Activated T-helper 1 cell treated with anti-CD3 and anti-CD28 coated beads, Interleukin-12 subunit alpha, Interleukin-12 subunit beta, Interleukin-2, Interleukin-4 antibody, amounts not matched to agents 30 ng/mL and 10 ng/mL and 1 ng/mL, durations not matched to agents 14 hours and 24 hours and 36 hours (primary cell): ENCODE measurements at places on chromosomes 2 and 18. TPM values are rescaled to one million over a fixed set of nuclear protein-coding genes. Genes with fewer than 3 reads are reported as not detected.

Gene THSD7B
- not detected in 2 replicates for total RNA-seq

Gene RNF125
- total RNA-seq = 32.2 and 34.6 TPM in 2 replicates

- H3K36me3 ChIP-seq = peaks cover 17% of the 10 kb centered on the region
- DNase-seq = no peak
- H3K4me1 ChIP-seq = peaks cover 62% of the 10 kb centered on the region
- no peak overlapping the region for H3K27ac ChIP-seq
- no peaks in the 10 kb centered on the region for H3K27me3 ChIP-seq
Observed at GRCh38 chr18:35050705-35051195, 9.5 kb downstream of the MAPRE2 start.

- no peaks in the 10 kb centered on the region for H3K4me1 ChIP-seq
- no peak for DNase-seq
- H3K36me3 ChIP-seq = no peaks in the 10 kb centered on the region
- H3K27ac ChIP-seq = no peak overlapping the region
Observed at GRCh38 chr2:75007819-75008218, 49.4 kb downstream of the POLE4 start.

- no peak overlapping the region for H3K27ac ChIP-seq
- H3K4me1 ChIP-seq = no peaks in the 10 kb centered on the region
- H3K4me3 ChIP-seq = no peak overlapping the region
- no peak for DNase-seq
- H3K27me3 ChIP-seq = no peaks in the 10 kb centered on the region
Observed at GRCh38 chr2:150404147-150404546, 83.3 kb downstream of the RND3 start.

DNA sequence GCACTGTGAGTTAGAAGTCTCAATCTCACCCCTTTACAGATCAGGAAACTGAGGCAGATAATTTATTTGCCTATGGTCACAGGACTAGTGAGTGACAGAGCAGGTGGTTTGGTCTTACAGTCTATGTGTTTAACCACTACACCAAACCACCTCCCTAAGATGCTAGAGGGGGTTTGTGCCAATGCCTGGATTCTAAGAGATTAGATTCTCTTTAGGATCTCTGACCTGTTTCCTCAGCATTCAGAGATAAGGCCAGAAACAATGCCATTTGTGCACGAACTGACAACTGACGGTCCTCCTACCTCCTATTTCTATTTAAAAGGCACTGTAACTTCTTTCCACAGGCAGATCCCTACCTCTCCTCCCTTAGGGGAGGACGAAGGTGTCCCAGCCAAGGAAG lies 2.3 kb upstream of the SLC20A1 start:
- peaks cover 39% of the 10 kb centered on the region for H3K36me3 ChIP-seq
- H3K4me3 ChIP-seq = peak overlapping the region; percentile 92
- H3K27me3 ChIP-seq = peaks cover 1% of the 10 kb centered on the region
- no peak for DNase-seq
- H3K27ac ChIP-seq = no peak overlapping the region

Gene CD8B2
- 0.37 and 0.54 TPM in 2 replicates for total RNA-seq

DNA sequence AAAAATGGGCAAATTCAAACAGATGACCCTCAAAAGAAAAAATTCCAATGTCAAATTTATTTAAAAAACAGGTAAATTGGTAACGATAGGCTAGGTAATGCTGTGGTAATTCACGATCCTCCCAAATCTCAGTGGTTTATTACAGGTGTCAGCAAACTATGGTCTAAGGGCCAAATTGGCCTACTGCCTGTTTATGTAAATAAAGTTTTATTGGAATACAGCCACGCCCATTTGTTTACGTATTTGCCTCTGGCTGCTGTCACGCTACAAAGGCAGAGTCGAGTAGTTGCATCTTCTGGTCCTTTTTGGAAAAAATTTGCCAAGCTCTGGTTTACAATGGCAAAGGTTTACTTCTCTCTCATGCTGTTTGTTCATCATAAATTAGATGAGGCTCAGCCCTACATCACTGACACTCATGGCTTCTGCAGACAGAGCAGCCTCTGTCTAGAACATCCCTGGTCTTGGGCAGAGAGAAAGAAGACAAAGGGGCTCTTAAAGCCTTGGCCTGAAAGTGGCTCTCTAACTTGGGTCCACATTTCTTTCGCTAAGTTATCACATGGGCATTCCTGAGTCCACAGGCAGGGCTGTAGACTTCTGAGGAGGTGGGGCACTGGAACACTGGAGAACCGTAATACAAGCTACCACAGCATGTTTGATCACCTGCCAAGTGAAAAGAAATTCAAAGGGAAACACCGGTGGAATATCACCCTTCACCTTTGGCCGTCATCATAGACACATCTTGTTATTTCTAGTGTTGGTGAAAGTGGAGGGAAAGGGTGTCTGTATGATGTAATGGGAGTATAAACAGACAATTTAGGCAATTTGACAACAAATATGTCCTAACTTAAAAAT lies 34.8 kb downstream of the SP110 start:
- H3K27me3 ChIP-seq = no peaks in the 10 kb centered on the region
- no peak overlapping the region for H3K27ac ChIP-seq
- H3K36me3 ChIP-seq = peaks cover 69% of the 10 kb centered on the region
- no peak overlapping the region for H3K4me3 ChIP-seq

Gene DAW1
- not detected in 2 replicates for total RNA-seq

DNA sequence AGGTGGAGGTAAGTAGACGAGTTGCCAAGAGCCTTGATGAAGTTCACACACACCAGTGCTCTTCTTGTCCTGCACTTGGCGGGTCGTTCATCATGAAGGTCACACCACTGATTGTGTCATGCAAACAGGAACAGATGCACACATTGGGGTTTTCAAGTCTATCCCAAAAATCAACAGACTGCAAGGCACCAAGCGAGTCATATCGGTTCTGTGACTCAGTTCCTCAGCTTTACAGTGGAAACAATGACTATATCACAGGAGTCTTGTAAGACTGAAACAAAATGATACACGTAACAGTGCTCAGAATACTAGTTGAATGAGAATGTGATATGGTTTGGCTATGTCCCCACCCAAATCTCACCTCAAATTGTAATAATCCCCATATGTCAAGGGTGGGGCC lies 526.9 kb upstream of the ID2 start:
- H3K27ac ChIP-seq = peak overlapping the region; percentile 90
- H3K4me3 ChIP-seq = no peak overlapping the region
- peaks cover 5% of the 10 kb centered on the region for H3K36me3 ChIP-seq

DNA sequence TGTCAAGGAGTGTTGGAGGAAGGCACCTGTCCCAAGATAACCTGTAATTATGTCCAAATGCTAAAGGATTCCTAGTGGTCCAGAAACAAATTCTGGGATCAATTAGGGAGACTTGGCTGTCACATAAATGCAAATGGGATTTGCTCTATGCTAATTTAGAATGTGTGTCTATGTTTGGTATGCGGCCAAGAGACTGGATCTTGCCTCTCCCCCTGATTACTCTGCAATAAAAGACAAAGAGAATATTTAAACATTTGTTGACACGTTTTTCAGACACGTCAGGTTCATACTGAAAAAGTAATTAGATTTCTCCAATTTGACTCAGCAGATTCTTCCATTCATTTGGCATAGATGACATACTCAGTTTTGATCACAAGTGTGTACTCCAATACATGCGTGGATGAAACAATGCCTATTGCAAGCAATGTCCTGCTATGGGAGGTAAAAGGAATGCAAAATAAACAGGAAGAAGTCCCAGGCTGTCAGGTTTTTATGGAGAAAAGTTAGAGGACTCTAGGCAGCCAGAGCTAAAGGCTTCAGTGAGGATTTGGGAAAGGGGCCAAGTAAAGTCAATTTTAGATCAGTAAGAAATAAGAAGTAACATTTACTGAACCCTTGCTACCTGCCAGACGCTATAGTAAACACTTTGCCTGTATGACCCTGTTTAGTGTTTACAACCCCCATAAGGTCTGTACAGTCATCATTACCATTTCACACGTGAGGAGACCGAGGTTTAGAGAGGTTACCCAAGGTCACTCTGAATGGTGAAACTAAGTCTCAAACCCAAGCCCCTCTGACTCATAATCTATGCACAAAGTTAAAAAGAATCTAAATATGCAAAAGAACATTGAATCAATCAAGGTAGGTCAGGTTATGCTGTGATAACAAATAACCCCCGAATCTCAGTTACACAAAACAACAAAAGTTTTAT lies 7.8 kb downstream of the ANTXR1 start:
- no peak overlapping the region for H3K4me3 ChIP-seq
- DNase-seq = no peak
- no peak overlapping the region for H3K27ac ChIP-seq
- H3K27me3 ChIP-seq = peaks cover 26% of the 10 kb centered on the region

DNA sequence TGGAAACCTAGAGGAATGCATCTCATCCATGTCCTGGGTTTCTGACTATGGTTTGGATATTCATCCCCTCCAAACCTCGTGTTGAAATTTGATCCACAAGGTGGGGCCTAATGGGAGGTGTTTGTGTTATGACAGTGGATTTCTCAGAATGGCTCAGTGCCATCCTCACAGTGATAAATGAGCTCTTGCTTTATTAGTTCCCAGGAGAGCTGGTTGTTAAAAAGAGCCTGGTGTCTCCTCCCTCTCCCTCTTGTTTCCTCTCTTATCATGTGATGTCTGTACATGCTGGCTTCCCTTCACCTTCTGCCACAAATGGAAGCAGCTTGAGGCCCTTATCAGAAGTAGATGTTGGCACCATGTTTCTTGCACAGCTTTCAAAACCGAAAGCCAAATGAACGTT lies 424.3 kb downstream of the DCC start:
- H3K27me3 ChIP-seq = no peaks in the 10 kb centered on the region
- no peaks in the 10 kb centered on the region for H3K36me3 ChIP-seq
- H3K4me3 ChIP-seq = no peak overlapping the region

Gene MYO3B
- total RNA-seq = 0.57 and 0.78 TPM in 2 replicates

DNA sequence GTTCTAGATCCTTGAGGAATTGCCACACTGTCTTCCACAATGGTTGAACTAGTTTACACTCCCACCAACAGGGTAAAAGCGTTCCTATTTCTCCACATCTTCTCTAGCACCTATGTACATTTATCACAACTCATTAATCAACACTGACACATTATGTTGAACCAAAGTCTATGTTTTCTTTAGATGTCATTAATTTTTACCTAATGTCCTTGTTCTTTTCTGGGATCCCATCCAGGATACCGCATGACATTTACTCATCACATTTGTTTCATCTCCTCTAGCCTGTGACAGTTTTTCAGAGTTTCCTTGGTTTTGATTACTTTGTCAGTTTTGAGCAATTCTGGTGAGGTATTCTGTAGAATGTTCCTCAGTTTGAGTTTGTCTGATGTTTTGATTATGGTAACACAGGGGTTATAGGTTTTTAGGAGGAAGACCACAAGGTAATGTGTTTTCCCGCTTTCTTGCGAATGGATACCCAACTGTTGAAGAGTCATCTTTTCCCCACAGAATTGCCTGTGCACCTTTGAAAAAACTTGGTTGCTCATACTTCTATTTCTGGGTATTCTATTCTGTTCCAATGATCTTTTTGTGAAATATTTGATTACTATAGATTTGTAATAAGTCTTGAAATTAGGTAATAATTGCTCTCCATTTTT lies 3.0 kb upstream of the UGT1A9 start:
- DNase-seq = no peak
- peaks cover 8% of the 10 kb centered on the region for H3K27me3 ChIP-seq
- no peak overlapping the region for H3K27ac ChIP-seq
- H3K36me3 ChIP-seq = no peaks in the 10 kb centered on the region
